ENCODE measurements at places on chromosomes 2 and 18.

- no peak for DNase-seq
Observed at GRCh38 chr18:51196118-51196810, 1.2 kb downstream of the MEX3C start.

DNA sequence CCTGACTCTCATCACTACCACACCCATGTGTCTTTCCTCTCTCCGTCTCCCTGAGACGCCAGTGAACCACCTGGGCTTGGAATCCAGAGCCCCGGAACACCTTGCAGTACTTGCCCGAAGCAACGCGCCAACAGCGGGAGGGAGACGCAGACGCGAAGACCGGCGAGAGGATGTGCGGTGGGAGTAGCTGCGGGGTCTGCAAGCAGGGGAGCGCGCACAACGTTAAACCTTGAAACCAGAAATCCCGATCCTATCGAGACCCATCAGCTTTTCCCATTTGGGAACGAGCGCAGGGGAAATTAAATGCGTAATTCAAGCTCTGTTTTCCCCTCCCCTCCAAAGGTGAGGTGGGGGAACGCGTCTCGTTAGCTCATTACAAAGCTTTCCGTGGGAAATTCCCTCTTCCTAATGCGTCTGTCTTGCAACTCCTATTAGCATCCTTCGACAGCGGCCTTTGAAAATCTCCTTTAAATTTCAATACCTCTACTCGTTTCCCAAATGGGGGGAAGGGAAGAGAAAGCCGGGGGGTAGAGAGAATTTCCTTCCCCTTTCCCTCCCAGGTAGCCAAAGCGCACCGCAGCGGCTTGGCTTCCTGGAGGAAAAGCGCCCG is 421 bp upstream of the CNTNAP5 start:
- DNase-seq: no peak

DNA sequence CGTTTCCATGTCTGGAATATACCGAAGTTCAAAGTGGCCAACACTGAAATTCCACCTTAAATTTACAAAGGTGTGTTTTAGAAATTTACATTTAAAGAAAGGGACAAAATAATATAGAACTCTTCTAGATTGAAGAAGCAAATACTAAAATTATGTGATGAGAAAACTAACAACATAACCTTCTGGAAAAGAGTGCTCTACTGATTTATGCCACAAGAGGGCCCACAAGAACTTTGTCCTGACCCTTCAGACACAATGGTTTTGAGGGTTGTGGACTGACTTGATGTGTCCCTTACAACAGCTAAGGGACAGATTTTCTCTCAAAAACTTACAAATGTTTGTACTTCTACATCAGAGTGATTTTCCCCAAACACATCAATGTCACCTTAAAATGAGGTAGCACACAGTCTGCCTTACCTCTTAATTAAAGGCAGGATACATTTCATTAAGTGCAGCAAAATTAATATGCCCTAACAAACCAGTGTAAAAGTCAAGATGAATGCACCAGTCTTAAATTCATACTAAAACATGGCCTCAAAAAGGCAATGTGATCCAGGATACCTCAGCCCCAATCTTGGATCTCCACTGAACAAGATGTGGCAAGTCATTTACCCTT is 36.2 kb downstream of the EIF2AK3 start:
- peak; percentile 21 for DNase-seq

GRCh38 chr2:43124687-43125057 is 101.7 kb downstream of the ZFP36L2 start:
- no peak for DNase-seq

DNA sequence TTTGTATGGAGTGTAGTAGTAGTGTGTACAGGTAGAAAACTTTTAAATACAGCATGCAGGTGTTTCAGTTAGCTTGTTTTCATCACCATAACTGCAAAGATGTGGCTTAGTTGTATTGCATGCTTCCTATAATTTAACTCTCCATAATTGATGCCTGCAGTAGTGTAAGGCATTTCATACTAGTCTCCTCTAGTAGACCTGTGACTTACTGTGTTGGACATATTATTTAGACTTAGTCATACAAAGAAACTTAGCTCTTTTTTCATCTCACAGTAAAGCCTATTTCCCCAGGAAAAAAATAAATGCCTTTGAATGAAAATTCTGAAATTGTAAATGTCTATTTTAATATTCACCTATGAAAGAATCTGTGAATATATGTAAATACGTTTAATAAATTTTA is 52.8 kb upstream of the TWSG1 start:
- DNase-seq: no peak

DNA sequence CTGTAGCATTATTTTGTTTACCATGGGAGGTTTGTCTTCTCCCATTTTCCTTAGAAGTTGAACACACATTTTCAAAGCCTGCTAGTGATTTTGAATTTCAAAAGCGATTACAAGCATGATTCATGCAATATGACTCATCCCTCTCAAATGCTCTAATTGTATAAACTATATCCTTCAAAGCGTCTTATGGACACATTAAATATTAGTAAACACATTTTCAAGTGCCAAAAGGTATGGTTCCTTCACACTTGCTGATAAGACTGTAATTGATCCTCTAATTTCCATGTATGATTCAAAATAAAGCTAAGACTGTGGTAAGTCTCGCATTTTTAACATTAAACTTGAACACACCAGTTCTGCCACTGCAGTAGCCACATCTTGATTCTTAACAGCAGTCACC is 512.9 kb downstream of the LRRTM4 start:
- no peak for DNase-seq

DNA sequence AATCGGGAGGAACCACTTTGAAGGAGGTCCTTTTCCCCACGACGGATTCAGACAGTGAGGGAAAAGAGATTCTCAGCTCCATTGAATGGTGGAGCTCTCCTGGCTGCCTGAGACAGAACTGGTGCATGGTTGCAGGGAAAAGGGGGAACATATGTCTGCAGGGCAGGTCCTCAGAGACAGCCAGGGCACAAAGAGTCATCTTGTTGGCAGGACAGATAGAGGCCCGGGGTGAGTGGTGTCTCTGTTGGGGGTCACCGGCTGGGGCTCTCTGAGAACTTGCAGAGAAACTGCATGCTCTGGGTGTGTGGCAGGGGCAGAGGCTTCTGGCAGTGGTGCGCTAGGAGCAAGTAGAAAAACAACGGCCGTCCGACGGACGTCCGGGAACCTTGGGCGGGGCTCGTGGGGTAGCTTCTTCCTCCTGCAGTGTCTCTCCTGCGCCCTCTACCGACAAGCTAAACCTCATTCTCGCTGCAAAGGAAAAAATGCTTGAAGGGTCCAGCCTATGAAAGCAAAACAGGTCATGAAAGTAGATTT is 94.3 kb downstream of the CDCA7 start:
- DNase-seq: peak; percentile 35

- DNase-seq: no peak
Observed at GRCh38 chr2:110886826-110887573, 154.6 kb downstream of the ACOXL start.

DNA sequence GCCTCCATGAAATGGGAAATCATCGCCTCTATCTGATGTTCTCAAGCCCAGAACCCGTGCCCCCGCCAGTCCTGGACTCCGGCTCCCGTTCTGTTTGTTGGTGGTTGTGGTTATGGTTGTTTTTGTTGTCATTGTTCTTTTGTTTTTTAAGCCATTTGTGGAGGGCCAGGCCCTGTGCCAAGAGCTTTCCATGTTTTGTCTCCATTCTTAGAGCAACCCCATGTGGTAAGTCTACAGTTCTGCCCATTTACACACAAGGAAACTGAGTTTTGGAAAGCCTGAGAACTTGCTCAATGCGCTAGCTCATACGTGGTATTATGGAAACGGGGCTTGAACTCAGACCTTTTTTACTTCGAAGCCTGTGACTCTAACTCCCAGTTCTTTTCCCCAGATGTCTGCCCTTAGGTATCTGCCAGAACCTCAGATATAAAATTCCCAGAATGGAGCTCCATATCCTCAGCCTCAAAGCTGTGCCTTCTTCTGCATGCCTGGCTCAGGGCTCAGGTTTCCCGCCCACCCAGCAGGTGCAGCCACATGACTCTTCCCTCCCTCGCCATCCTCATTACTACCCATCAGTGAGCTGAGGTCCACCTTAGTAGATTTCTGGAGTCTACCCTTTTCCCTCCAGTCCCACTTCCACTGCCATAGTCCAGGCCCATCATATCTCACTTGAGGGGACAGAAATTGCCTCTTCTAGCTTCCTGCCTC is 194.1 kb downstream of the KLHL29 start:
- DNase-seq: no peak

GRCh38 chr2:75568174-75568573 is 7.4 kb upstream of the EVA1A start:
- DNase-seq: no peak

- DNase-seq: no peak
Observed at GRCh38 chr2:75516378-75517360, 44.1 kb downstream of the EVA1A start.

- no peak for DNase-seq
Observed at GRCh38 chr18:11005528-11005927, 143.8 kb downstream of the PIEZO2 start.

DNA sequence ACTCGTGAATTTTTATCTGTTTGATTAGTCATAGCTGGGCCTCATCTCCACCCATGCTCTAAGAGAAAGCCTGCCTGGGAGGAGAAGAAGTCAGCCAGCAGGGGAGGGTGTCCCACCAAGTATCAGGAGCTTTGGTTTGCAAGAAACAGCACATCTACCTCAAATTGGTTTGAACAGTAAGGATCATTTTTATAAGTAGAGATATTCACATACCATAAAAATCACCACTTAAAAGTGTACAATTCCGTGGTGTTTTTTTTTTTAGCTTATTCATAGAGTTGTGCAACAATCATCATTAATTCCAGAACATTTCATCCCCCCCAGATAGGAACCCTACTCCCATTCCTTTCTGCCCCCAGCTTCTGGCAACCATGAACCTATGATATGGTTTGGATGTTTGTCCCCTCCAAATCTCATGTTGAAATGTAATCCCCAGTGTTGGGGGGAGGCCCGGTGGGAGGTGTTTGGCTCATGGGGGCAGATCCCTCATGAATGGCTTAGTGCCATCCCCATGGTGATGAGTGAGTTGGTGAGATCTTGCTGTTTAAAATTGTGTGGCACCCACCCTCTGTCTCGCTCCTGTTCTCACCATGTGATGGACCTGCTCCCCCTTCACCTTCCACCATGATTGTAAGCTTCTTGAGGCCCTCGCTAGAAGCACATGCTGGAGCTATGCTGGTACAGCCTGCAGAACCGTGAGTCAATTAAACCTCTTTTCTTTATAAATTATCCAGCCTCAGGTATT is 36.2 kb upstream of the HS6ST1 start:
- no peak for DNase-seq

GRCh38 chr2:236938126-236938525 is 147.6 kb upstream of the COPS8 start:
- no peak for DNase-seq

GRCh38 chr2:3639653-3640052 is 18.3 kb upstream of the ALLC start:
- DNase-seq: no peak

DNA sequence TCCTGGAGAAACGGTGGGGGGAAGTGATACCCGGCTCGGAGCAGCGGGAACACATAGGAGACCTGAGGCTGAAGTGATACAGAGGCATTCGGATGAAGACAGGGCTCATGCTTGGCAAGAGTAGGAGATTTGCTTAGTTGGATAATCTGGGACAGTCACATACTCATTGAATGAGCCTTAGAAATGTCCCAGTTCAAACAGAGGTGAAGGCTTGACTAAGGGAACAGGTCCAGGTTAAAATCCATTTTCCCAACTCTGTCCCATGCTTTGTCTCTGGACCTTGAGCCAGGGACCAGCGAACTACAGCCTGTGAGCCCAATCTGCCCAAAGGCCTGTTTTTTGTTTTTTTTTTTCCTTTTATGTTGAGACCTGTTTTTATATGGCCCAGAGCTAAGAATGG is 1.3 kb downstream of the UGT1A6 start:
- no peak for DNase-seq

Data from stimulated activated CD4-positive, alpha-beta T cell treated with anti-CD3 and anti-CD28 coated beads, TNF-alpha, amount 100 ng/mL, for 48 hours (primary cell).